Inflammatory macrophage (primary cell): ENCODE measurements at places on chromosomes 3 and 15.

DNA sequence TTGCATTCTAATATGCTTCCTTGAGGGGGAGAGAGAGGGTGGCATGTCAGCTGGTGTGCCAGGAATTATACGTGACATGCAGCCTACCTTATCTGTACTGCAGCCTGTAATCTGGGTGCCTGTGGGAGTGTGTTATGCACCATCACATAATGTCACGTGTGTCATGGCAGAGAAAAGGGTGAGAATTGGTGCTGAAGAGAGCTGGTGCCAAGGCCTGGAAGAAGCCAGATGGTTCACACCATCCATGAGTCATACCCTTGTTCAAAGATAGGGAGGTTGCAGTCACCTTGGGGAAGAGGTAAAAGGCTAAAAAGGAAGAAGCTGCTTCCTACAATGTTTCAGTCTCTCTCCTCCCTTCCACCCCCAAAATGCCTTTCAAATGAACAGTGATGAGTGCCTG, 5.3 kb downstream of the BRPF1 start:
- no peak for DNase-seq

GRCh38 chr15:39360452-39360851, 220.4 kb upstream of the THBS1 start:
- DNase-seq: no peak

- DNase-seq: no peak
These were observed at the start of gene XIRP1 for GRCh38 chr3:39192490-39193092. XIRP1 (minus strand) TSS chr3:39192595; CDS start chr3:39189445, 3,150 bp downstream.

DNA sequence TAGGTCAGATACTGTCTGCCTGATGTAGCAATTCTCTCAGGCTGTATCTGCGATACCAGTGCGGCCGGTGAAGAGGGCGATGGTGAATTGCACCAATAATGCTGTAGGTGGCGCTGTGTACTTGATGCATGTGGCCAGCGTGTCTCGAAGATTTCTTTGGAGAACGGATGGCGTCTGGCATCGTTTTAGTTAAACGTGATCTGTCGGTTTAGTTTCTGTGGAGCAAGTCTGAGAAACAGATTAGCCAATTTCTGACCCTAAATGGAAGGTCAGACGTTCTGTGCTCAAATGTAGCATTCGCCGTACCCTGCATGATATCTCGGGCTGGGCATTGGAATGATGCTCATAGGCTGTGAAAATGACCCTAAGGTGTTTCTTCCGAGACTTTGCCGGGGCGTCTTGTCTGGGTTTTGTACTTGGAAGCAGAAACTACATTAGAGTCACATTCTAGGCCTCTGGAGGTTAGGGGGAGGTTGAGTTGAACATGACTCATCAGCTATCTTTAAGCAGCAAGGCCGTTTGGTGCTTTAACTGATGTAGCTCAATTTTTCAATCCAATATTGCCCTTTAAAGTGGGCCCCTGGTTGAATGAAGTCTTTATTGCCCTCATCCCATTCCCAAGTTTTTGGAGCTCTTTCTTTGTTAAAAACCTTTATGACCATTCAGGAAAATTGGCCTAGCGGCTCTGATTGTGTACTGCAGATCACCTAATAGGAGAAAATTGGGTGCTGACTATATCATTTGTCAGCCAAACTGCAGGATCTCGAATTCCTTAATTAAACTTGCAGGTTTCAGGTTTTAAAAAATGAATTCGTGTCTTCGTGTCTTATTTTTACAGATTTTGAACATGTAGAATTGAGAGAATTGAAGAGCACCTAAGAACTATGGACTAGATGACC, 80.0 kb downstream of the SQOR start:
- peak; percentile 44 for DNase-seq

GRCh38 chr3:98733053-98733811, 29.9 kb upstream of the ST3GAL6 start:
- DNase-seq: peak; percentile 28

DNA sequence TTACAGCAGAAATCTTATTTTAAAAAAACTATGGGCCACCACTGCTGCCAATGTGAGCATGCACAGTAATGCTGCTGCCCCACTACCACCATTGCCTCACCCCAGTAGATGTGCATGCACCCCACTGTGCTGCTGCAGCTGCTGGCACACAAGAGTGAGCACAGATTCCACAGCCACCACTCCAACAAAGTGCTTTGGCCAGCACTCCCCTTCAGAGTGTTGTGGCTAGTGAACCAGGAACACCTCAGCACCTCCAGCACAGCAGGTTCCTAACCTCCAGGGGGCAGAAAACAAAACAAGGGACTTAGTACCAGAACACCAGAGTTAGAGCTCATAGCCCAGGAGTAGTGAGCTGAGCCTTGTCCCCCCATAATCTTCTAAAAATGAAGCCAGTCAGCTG, 629.6 kb downstream of the PYDC2 start:
- no peak for DNase-seq

GRCh38 chr3:144466114-144466513, 494.5 kb downstream of the DIPK2A start:
- no peak for DNase-seq

GRCh38 chr15:40812721-40813425, 5.6 kb upstream of the DNAJC17 start:
- no peak for DNase-seq

GRCh38 chr3:159763011-159763601, 225.5 kb upstream of the IL12A start:
- peak; percentile 51 for DNase-seq

GRCh38 chr3:63872135-63872924, 8.7 kb downstream of the ATXN7 start:
- no peak for DNase-seq

DNA sequence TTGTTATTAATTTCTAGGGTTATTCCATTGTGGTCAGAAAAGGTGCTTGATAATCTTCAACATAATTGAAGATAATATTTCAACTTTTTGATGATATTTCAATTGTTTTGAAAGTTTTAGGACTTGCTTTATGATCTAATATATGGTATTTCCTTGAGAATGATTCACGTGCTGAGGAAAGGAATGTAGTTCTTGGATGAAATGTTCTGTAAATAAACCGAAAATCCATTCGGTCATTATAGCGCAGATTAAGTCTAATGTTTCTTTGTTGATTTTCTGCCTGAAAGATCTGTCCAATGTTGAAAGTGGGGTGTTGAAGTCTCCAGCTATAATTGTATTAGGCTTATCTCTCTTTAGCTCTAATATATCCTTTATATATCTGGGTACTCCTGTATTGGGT, 617.5 kb upstream of the NECTIN3 start:
- DNase-seq: no peak

DNA sequence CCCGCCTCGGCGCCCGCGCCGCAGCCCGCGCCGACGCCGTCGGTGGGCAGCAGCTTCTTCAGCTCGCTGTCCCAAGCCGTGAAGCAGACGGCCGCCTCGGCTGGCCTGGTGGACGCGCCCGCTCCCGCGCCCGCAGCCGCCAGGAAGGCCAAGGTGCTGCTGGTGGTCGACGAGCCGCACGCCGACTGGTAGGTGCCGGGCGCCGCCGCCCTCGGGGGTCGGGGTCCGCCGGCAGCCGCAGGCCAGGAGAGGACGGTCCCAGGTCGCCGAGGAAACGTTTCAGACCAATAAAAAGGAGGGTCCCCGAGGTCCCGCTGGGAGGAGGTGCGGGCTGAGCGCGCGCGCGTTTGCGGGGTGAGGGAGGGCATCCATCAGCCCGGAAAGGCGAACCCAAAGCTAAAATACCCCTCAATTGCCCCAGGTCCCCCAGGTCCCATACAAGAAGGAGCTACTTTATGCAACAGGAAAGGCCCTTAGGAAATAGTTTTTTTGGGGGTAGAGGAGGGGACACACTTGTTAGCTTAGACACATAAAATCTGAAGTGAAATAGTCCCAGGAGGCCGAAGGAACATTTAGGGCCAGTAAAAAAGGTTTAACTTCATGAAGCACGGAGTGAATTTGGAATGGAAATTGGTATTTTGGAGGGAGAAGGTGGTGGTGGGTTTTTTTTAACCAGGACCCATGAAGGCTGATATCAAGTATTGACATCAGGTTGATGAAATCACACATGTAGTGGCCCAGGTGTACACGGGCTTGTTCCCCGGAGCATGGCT, 739 bp downstream of the SYN2 start:
- no peak for DNase-seq
